ENCODE measurements at places on chromosomes 2 and 18.

GRCh38 chr2:11419781-11420180 is 46.2 kb downstream of the E2F6 start:
- DNase-seq = no peak

GRCh38 chr2:191369034-191369433 is 123.8 kb downstream of the MYO1B start:
- DNase-seq = no peak

- no peak for DNase-seq
Measured at GRCh38 chr2:239380831-239381708, 19.8 kb downstream of the HDAC4 start.

- no peak for DNase-seq
Measured at GRCh38 chr2:114237331-114237730, 205.1 kb upstream of the DPP10 start.

DNA sequence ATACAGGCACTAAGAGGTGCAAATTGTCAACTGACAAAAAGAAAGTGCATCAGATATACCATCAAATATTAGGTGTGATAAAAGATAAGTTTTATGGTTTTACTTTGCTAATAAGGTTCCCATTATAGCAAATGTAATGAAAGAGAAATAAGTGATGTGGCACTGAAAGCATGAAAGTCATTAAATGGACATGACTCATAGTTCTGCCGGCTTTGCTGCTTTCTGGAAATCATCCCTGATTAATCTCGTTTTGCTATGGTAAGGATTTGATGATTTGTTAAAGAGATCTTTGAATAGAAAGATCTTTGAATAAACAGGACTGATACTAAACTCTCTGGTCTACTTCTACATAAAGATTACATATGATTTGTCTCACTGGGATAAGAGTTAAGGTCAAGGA is 72.7 kb downstream of the CLIP4 start:
- DNase-seq = no peak

DNA sequence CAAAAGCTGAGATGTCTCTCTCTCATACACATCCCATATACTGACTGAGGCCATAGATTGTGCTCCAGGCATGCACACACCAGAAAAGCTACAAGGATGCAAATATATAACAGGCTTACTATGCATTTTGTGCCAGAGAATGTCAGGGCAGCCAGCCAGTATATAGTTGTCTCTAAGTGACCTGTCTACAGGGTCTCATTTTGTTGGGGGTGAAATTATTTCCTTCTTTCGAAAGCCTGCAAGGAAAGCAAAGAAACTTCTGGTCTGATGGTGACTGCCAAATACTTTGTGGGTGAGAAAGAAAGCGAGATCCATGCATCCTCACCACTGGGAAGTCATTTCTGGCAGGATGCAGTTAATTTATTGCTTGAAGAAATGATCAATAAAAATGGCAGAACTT is 70.2 kb downstream of the CDCA7 start:
- no peak for DNase-seq

GRCh38 chr18:34840256-34840826 is 130.2 kb downstream of the DTNA start:
- no peak for DNase-seq

GRCh38 chr2:9809448-9810088 is 33.7 kb upstream of the TAF1B start:
- DNase-seq = no peak

GRCh38 chr2:167950571-167950970 is 296.8 kb downstream of the STK39 start:
- no peak for DNase-seq

- peak; percentile 71 for DNase-seq
Measured at GRCh38 chr2:24721470-24721869, 71.7 kb downstream of the PTRHD1 start.

DNA sequence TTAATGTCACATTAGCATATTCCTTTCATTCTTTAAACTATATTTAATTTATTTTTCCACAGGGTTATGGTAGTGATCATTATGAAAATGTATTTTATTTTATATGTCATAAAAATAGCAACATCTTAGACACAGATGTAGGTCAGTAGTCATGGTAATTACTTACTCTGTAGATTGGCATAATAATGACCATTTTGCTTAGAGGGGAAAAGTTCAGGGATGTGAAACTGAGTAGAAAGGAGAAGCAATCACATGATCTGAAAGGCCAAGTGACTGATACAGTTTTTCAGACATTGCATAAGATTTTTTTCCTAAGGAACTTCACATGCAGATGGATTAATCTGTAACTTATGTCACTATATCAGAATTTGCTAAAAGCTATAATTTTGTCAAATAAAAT is 286.9 kb downstream of the CTNNA2 start:
- DNase-seq = no peak

GRCh38 chr2:127014224-127014623 is 92.7 kb downstream of the BIN1 start:
- DNase-seq = no peak

- DNase-seq = peak; percentile 93
Measured at GRCh38 chr18:55422456-55423180, 165.4 kb downstream of the TCF4 start.

- DNase-seq = no peak
Measured at GRCh38 chr2:86026744-86027065, 79.0 kb downstream of the POLR1A start.

DNA sequence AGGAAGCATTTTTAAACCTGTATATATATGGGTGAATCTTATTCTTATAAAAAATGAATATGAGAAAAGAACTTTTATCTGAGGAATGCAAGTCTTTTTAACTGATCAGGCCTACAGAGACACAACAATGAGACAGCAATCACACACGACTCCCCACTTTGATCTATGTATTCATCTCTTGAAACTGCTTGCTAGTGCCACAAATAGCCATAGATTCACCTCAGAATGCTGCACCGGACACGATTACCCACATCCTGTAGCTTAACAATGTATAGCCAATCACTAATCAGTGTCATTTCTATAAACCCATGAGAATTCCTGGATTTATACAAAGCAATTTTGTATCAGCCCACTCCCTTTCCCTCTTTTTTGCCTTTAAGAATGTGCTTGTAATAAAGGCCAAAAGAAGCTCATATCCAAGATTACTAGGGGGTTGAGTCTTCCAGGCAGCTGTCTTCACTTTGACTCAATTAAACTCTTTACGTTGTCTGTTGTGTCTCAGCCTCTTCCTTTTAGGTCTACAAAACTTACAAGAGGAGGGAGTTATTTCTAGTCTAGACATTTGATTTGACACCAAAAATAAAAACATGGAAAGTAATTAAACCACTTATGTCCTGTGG is 94.9 kb downstream of the MBD2 start:
- DNase-seq = no peak

Measured in NCI-H2171 treated with DMSO at 0.1 percent for 48 hours (cell line).